ENCODE measurements at places on chromosomes 16 and 17.

GRCh38 chr17:38907930-38908675, 17.3 kb upstream of the LASP1NB start:
- peak; percentile 16 for DNase-seq

DNA sequence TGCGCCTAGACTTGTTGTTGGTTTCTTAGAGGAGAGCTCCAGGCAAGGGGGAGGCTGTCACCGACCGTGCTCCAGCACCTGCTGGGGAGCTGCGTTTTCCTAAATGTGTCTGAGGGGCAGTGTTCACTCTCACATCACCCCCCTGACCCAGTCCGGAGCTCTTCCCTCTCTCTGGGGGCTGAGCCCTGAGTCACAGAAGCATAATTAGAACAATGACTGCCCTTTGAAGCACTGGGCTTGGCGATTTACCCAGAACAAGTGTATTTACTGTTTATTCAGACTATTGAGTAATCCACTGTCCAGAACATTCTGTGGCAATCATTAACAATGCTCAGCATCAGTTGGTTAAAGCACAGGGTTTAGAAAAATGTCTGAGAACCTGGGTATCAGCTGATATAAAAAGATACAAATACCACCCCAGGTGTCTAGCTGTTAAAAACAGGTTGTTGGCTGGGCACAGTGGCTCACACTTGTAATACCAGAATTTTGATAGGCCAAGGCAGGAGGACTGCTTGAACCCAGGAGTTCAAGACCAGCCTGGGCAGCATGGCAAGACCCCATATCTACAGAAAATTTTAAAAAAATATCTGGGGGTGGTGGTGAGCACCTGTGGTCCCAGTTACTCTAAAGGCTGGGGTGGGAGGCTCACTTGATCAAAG, 8.1 kb downstream of the CES4A start:
- DNase-seq = no peak

DNA sequence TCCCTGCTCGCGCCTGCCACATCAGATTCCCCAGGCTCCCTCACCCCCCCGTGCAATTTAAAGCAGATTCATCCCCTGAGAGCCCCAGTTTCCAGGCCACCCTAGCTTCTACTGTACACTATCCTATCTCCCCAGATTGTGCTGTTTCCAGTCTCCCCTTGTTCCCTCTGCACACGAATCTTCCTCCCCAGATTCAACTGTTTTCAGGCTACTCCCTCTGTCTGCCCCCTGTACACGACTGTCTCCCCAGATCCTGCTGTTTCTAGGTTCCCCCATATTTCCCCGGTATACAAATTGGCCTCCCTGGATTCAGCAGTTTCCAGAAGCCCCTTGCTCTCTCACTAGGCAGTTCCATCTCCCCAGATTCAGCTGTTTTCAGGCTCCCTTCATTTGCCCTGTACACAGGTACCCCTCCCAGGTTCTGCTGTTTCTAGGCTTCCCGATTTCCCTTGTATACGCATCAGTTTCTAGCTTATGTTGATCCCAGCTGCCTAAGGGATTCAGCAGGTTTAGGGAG, 22.9 kb downstream of the COPZ2 start:
- no peak for DNase-seq

- DNase-seq = no peak
These were observed 39.3 kb upstream of the GNG13 start for GRCh38 chr16:839643-840408.

- no peak for DNase-seq
These were observed 487.0 kb downstream of the HAPSTR1 start for GRCh38 chr16:9578459-9578858.

- DNase-seq = no peak
These were observed 188.0 kb downstream of the HAPSTR1 start for GRCh38 chr16:9279291-9280068.

DNA sequence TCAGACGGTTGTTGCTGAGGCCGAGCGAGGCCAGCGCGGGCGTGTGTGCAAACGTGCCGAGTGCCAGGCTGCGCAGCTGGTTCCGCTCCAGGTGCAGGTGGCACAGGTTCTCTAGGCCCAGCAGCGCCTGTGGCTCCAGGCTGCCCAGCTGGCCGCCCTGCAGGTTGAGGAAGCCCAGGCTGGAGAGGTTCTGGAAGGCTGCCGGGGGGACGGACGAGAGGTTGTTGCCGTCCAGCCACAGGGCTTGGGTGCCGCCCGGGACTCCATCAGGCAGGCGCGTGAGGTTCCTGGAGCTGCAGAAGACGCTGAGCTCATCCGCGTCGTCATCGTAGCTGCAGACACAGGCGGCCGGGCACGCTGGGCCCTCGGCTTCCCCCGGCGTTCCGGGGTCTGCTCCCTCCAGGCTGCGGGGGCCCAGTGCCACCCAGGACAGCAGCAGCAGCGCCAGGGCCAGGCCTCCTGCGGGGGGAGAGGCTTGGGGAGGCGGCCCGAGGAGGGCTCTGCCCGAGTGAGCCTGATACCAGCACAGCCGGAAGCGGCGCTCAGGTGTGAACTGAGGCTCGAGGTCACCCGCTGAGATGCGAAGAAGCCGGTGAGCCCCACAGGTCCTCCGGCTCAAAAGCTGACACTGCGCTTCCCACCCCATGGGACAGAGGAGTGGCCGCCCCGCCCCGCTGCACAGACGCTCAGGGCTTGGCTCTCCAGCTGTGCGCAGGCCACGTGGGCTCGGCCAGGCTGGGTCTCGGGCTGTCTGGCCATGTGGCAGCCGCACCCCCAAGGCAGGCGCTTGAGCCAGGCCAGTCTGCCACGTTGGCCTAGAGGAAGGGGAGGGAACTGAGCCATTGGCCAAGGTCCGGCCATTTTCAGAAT, 1.3 kb downstream of the IGFALS start:
- DNase-seq = no peak

DNA sequence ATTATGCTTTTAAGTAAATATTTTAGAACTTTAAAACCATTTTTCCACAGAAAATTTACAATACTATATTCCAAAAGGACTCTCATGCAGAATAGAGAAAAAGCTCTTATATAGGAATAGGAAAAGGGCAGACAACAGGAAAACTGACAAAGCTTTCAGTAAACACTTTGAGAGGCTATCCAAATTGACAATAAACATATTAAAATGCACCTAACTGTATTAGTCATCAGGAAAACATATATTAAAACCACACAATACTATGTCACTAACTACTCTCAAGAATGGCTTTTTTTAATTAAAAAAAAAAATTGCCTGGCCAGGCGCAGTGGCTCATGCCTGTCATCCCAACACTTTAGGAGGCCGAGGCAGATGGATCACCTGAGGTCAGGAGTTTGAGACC, 77.3 kb downstream of the CEP112 start:
- DNase-seq = no peak

DNA sequence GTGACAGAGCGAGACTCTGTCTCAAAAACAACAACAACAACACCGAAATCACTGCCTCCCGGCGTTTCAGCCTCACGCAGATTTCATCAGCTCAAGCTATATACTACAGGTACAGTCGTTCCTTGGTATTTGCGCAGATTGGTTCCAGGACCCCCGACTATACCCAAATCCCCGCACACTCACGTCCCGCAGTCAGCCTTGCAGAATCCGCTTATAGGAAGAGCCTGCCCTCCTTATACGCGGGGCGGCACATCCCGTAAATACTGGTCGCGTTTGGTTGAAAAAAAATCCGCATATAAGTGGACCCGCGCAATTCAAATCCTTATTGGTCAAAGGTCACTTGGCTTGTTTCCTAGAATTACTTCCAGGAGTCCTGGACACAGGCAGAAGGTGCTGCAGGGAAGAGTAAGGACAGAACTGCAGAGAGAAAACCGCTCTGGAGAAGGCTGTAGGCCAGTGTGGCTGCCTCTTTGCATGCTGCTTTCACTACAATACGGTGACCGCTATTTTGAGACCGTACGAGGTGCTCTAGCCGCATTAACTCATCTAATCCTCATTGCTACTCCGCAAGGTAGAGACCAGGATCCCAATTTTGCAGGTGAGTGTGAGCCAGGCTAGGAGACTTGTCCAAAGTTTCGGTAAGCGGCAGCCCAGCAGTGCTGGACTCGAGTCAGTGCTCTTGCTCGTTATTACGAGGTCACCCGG, 718 bp downstream of the NDUFAB1 start:
- no peak for DNase-seq

DNA sequence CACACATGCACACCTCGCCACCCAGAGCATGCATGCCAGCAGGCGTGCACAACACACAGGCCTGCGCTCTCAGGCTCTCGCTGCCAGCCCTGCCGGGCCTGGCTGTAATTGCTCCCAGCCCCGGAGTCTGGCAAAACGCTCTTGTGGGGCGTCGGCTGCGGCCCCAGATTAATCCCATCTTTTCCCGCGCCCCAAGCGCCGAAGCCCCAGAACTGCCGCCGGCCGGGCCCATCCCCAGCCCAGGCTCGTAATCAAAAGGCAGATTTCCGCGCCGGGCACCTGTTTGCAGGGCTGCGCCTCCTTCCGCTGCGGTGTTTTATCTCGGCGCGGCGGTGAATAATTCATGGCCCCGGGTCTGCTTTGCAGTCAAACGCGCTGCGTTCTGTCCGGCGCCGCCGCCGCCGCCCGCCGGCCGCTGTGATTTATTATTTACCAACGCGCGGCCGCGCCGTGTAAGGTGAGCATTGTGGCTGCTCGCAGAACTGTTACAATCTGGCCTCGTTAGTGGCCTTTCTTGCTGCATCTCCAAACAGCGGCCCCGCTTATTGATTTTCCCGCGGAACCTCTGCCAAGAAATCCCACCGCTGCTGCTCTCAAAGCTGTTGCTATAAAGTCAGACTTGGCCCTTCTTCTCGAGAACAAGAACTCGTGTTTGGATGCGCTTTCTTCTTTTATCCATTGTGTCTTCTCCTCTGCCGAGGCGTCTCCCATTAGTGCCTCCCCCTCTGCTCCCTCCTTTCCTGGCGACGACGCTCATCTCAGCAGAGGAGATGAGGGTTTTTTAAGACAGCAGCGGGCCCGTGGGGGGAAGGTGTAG, 126.1 kb downstream of the IRX5 start:
- DNase-seq = no peak

GRCh38 chr17:7114241-7114874, at the start of gene ASGR2:
Gene ASGR2 (minus strand): TSS chr17:7114822. CDS start chr17:7114240, 582 bp downstream.
- DNase-seq = no peak

DNA sequence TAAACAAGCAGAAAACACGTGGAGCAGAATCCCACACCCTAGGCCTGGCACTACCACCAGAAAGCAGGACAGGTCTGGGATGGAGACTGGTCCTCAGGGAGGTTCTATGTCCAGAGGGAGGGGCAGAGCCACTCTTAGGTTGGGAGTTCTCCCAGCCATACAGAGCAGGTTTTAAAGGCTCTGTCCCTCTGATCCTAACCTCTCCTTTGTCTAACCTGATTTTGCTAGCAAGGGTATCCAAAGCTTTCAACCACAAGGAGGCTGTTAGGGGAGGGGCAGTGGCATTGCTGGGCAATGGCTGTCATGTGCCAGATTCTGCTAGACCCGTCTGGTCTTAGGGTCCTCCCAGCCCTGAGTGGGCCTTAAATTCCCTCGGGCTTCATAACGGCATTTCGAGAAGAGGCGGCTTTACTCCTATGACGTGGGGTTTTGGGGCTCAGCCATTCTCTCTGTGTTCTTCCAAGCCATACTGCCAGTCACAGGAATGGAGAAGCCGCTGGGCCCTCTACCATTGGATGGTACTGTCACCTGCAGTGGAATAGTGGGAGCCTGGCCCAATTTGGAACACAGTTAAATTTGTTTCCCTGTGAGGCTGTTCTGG, 5.7 kb downstream of the TPPP3 start:
- no peak for DNase-seq

DNA sequence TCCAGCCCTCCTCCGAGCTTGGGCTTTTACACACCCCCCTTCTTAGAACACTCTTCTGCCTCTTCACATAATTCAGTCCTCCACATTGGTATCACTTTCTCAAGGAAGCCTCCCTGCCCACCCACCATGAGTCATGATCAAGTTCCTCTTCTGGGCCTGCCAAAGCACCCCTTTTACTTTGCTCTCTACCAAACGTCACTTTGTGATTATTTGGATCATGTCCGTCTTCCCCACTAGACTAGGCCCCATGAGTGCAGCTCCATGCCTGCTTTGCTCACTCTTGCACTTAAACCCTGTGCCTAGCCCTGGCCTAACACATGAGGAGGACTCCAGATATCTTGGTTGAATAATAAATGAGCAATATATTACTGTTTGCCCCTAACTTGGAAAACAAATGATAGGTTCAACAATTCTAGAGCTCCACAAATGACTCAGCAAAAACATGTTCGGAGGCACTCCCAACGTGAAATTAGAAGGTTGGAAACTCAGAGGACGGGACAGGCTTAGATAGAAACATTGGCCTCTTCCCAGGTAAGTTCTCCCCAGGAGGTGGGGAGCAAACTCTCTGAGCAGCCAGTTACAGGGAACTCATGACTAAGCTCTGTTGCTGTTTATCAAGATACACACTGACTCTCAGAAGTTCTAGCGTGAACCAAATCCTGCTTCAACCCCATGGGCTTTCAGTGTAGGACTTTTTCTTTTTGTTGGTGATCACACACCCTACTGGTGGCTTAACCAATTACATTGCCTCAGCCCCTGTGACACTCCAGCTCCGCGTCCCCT, 28.3 kb downstream of the G6PC1 start:
- DNase-seq = peak; percentile 67

DNA sequence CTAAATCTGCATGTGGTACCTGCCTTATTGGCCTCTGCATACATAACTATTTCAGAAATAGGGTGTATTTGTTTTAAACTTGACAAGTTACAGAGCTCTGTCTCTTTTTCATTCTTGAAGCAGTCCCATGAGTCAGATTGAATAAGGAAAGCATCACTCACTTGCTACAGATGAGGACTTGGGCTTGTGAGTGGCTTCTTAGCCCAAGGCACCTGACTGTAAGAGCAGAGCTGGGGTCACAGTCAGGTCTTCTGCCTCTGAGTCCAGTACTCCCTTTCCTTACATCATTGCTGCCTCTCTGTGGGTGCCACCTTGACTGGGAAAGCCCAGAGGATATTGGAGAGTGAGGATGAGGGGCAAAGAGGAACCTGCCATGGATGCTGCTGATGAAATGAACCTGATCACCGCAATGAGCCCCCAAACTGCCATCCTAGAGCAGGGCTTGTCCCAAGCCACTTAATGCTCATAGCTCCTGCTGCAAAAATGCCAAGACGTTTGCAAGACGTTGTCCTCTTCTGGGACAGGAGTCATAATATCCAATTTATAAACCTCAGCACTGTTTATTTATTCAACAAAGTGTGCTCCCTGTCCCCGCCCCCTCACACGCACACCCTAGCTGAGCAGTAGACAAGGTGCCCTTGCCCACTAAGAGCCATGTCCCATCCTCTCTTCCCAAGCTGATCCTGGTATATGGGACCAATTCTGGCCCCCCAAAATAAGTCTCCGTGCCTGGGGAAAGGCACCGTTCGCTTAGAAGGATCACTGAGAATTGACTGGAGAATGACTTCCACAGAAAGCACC, 74.1 kb downstream of the CCDC182 start:
- DNase-seq = no peak

Data from CD4-positive, alpha-beta T cell treated with Interleukin-15 for 1 hour (primary cell).